ENCODE measurements at places on chromosomes 11 and 22.

DNA sequence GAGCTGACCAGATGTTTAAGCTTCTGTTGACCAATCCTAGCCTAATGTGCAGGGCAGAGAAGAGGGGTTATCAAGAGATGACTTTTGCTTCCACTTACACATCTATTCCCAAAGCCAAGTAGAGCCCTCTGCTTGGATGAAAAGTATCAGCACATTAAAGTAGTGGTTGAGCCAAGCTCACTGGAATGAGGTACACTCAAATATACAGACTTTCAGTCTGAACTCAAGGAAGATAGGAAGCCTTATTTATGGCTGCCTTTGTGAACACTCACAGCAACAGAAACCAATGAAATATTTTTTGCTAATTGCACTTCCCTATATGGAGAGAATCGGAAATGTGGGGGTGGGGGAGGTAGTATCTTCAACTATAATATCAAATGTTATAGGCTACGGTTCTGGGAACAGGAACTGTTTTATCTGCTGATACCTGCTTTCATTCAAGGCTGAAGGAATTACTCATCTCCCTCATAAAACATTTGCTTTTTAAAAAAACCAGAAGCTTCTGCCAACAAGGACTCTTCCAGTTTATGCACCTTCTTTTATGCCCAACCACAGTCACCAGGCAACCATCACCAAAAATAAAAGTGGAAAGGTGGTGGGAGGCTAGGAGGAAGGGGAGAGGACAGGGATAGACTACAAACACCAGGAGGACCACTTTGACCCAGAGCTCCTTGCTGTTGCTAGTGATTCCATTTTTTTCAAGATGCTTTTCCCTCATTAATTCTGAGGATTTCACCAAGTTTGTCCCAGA is 91.2 kb downstream of the CLPB start:
- DNase-seq, result no peak

- DNase-seq, result no peak
These were observed 1598.1 kb downstream of the FAM181B start for GRCh38 chr11:81135570-81135969.

GRCh38 chr22:21570398-21570797 is 2.9 kb downstream of the UBE2L3 start:
- DNase-seq, result no peak

DNA sequence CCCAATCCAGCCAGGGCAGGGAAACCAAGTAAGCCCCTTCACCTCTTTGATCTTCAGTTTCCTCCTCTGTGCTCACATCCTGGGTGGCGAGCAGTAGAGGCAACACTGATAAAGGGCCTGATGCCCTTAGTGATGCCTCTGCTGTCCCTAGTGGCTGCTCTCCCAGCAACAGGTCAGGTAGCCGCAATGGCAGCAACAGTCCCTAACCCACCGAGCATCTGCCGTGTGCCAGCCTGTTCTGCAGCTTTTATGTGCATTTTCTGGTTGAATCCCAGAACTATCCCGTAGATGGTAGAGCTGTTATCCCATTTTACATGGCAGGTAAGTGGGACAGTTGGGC is 5.2 kb downstream of the SCYL1 start:
- DNase-seq, result no peak

GRCh38 chr11:35563484-35564244 is 38.2 kb upstream of the PAMR1 start:
- DNase-seq, result no peak

DNA sequence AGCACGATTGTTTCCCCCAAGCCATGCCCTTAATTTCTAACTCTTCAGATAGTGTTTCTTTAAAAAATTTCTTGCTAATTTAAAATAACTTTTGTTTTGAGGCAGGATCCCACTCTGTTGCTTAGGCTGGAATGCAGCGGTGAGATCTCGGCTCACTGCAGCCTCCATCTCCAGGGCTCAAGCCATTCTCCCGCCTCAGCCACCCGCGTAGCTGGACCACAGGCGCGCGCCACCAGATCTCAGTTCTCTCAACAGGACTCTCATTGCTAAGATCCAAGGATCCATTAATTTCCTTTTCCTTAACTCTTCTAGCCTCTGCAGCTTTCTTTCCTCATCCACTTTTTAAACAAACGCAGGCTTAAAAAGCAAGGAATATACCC is 327 bp upstream of the MED17 start:
- DNase-seq, result no peak

DNA sequence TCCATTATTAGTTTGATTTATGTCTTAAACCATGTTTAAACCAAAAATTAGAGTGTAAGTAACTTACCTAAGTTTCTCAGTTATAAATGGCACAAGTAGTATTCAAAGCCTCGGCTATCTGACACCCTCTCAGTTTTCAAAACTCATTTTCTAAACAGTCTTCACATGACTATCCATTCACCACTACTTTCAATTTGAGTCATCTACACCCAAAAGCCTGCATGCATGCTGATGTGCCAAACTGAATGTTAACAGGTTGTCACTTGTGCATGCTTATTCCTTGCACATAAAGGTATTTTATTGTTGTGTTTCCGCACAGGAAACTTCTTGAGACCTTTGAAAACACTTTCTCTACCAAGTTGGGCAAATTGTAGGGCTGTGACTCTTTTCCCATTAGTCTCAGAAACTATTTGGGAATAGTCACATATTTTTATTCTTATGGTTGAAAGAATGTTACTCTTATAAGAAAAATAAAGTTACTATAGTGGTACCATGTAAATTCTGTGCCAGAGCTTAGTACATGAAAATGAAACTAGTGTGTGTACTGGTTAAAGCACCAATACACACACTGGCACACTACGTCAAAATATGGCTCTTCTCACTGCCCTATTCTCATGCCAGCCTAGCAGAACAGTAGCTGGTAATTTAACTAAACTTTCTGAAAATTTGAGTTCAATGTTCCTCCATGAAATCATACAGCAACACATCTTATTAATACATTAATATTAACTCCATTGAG is 2.2 kb upstream of the OR51E2 start:
- no peak for DNase-seq

- DNase-seq, result no peak
These were observed 6.2 kb downstream of the TPBGL start for GRCh38 chr11:75246671-75247350.

DNA sequence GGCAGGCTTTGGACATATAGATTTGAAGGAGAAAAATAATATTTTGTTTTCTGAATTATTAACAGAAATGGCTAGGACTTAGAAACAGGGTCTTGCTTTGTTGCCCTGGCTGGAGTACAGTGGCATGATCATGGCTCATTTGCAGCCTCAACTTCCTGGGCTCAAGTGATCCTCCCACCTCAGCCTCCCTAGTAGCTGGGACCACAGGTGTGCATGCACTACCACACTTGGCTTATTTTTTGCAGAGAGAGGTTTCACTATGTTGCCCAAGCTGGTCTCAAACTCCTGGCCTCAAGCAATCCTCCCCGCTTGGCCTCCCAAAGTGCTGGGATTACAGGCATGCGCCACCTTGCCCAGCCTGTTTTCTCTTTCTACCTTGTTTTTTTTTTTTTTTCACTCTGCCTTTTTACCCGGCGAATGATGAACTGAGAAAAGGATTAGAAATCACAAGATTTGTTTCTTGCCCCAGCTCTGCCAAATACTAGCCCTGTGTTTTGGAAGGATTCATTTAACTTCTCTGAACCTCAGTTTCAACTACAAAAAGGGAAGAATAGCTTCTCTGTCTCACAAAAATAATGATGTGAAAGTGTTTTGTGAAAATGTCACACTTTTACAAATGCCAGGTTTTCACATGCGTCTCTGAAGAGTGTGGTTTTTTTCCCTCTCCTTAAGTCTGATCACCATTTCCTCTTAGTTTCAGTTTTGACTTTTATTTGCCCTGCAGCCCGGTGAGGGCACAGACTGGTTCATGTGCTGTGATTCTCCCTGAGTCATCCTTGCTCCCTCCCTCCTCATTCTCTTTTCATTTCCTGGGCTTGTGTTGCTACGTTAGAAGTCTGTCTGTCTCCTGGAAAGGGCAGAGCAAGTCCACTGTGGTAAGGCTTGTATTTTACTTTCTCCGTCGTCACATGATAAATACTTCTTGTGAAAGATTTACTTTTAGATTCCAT is 67.7 kb downstream of the BCL2L13 start:
- DNase-seq, result no peak

GRCh38 chr22:22772883-22773282 is 114.7 kb upstream of the IGLL5 start:
- DNase-seq, result no peak

- no peak for DNase-seq
These were observed 70.5 kb downstream of the DKK3 start for GRCh38 chr11:11937957-11938356.

GRCh38 chr22:20653012-20653794 is 120.7 kb upstream of the SERPIND1 start:
- DNase-seq, result peak; percentile 16

DNA sequence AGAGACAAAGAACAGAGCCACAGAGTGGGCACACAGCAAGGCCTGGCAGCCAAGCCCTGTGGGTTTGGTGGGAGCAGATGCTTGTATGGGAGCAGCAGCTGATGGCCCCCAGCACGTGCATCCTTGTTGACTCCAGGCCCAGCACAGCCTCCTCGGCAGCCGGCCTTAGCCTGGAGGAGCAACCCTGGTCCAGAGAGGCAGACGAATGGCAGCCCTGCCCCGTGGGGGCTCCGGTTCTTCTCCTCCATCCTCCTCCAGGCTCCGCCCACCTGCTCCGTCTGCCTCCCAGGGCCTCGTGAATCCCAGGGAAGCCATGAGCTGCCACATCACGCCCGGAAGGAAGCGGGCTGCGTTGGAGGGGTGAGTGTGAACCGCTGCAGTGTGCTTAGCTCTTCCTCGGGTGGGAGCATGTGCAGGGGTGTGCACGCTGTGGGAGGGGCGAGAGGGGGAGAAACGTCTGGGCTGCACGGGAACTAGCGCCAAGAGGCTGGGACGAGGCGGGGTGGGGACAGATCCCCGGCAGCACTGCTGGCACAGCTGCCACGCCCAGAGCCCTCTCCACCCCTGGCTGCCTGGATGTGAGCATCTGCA is 36.3 kb upstream of the JAM3 start:
- DNase-seq, result peak; percentile 21

GRCh38 chr11:75024764-75025211 is 36.1 kb downstream of the NEU3 start:
- DNase-seq, result no peak

DNA sequence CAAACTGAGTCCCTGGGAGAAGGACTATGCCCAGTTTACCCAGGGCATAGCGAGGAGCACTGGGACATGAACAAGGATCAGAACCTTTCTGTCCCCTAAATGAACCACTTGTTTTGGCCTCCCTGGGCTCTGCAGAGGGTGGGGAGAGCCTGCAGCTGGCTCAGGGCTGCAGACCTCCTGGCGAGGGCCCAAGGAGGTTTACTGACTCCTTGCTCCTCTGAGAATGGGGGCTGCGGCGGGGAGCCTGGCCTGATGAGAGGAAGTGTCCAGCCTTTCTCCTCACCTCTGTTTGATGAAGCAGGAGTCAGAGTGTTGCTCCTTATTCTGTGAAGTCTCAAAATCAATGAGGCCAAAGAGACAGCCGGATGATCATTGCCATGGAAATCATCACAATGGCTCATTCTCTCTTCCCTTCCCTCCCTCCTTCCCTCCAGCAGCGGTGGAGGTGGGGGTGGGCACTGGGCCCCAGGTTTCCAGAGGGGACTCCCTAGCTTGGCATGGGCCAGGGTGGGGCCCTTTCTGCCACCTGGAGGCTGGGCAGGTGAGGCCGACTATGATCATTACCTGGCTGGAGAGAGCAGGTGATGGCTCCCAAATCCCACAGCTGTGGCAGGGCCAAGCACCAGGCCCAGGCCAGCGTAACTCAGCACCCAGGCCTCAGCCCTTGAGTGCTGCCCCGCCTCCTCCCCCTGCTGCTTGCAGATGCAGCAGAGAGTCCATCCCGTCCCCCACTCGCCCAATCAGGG is 169.7 kb downstream of the CEP164 start:
- no peak for DNase-seq

GRCh38 chr11:47591764-47592163 is 2.4 kb downstream of the C1QTNF4 start:
- DNase-seq, result no peak

- DNase-seq, result no peak
These were observed 1.0 kb upstream of the TBX1 start for GRCh38 chr22:19759427-19760057.

GRCh38 chr11:123253911-123254310 is 58.9 kb upstream of the CLMP start:
- no peak for DNase-seq

DNA sequence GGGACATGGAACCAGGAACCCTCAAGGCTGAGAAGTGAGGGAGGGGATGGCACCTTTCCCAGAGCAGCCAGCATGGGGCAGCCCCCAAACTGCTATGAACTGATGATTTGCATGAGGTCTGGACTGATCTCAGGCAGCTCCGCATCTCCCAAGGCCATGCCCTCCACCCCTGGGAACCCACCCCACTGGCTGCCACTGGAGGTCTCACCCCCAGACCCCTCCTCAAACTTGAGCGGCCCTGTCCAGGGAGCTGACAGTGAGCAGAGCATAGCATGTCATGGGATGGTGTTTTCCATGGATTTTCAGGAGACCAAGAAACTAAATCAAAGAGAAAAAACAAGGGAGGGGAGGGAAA is 46.8 kb downstream of the NRXN2 start:
- no peak for DNase-seq

GRCh38 chr22:29979777-29980321 is 96.9 kb downstream of the MTMR3 start:
- DNase-seq, result no peak

- DNase-seq, result no peak
These were observed 18.4 kb downstream of the ABTB2 start for GRCh38 chr11:34339149-34340064.

GRCh38 chr11:106306942-106307341 is 229.5 kb downstream of the AASDHPPT start:
- no peak for DNase-seq

DNA sequence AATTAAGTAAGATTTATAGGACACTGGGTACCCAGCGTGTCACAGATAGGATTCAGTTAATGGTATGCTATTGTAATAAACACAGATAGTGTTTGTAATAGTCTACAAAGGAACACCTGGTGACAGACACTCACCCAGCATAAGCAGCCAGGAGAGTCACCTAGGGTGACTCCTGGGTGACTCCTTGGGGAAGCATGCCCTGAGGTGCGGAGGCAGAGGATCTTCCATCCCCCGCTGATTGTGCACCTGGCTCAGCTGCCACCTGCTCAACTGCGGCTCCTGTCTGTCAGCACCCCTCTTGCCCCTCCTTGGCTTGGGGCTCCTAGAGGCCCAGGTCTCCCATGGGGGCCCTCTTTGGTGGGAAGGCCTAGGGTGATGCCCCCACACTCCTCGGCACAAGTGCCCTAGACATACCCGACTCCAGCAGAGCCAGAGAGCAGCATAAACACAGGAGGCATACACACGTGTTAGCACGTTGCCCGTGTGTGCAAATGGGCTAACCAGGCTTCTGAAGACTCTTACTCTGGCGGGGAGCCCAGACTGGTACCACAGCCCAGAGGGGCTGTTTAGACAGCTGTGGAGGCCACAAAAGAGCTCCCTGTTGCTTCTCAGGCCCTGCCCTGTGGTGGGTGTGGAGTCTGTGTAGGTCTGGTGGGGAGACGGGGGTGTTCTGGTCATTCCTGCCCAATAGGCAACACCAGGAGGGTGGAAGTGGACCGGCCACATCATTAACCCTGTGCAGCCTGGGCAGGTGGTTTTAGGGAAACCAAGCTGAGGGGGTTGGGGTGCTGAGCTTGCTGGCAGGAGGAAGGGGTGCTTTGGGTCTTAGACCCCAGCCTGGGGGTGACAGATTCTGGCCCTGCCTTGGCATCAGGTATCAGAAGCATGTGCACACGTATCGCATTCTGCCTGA is 3.0 kb downstream of the INPPL1 start:
- no peak for DNase-seq

GRCh38 chr22:45469281-45470073 is 33.2 kb upstream of the FBLN1 start:
- no peak for DNase-seq

- DNase-seq, result no peak
These were observed 428.1 kb downstream of the OPCML start for GRCh38 chr11:133104009-133104744.

- no peak for DNase-seq
These were observed 41.6 kb upstream of the CCDC188 start for GRCh38 chr22:20192293-20192971.
